ENCODE measurements at places on chromosomes 6 and 20. TPM values are rescaled to one million over a fixed set of nuclear protein-coding genes. Genes with fewer than 3 reads are reported as not detected.

DNA sequence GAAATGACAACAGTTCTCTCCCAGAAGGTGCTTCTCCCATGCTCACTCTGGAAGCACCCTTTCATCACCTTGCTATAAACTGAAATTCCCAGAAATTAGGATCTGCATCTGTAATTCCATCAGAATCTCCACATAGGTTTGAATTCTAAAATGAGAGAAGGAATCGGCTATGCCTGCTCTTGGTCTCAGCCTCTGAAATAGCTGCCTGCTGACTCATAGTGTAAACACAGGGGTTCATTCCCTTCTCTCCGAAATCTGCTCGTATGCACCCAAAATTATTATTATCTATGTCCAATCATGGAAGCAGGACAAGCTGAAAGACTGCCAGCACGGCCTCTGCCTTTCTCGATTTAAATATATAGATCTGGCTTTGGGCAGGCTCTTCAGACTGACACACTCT is 74.6 kb upstream of the TAB2 start:
- H3K27me3 ChIP-seq = no peaks in the 10 kb centered on the region
- H3K4me3 ChIP-seq = no peak overlapping the region
- H3K4me1 ChIP-seq = no peaks in the 10 kb centered on the region
- no peak for DNase-seq
- H3K36me3 ChIP-seq = no peaks in the 10 kb centered on the region

GRCh38 chr20:1396264-1396663 is 3.4 kb upstream of the FKBP1A start:
- no peak overlapping the region for H3K27ac ChIP-seq
- H3K4me1 ChIP-seq = peaks cover 4% of the 10 kb centered on the region
- no peak for DNase-seq
- H3K27me3 ChIP-seq = no peaks in the 10 kb centered on the region
- no peaks in the 10 kb centered on the region for H3K36me3 ChIP-seq
- H3K4me3 ChIP-seq = no peak overlapping the region

DNA sequence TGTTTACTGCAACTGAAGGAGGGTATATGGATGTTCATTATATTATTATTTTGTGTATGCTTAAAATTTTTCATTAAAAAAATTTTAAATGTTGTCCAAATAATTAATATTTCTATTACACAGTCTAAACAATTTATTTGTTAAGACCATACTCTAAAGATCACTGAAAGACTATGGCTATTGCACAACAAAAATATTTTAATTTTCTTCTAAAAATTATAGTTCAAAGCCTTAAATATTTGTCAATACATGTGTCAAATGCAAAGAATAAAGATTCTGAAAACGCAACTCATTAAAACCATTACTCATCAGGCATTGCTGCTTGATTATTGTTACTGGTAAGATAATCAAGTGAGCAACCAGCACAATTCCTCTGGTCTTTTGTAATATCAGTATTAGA is 2.2 kb downstream of the MMS22L start:
- no peaks in the 10 kb centered on the region for H3K27me3 ChIP-seq
- peaks cover 2% of the 10 kb centered on the region for H3K36me3 ChIP-seq
- H3K27ac ChIP-seq = no peak overlapping the region
- H3K4me1 ChIP-seq = peaks cover 4% of the 10 kb centered on the region

GRCh38 chr20:37369846-37370245 is 23.9 kb downstream of the SRC start:
- no peaks in the 10 kb centered on the region for H3K4me1 ChIP-seq
- H3K36me3 ChIP-seq = peaks cover 27% of the 10 kb centered on the region
- no peak overlapping the region for H3K27ac ChIP-seq
- H3K4me3 ChIP-seq = no peak overlapping the region
- H3K27me3 ChIP-seq = no peaks in the 10 kb centered on the region

- no peaks in the 10 kb centered on the region for H3K27me3 ChIP-seq
- no peaks in the 10 kb centered on the region for H3K4me1 ChIP-seq
- no peaks in the 10 kb centered on the region for H3K36me3 ChIP-seq
- H3K4me3 ChIP-seq = no peak overlapping the region
Observed at GRCh38 chr20:10919396-10920140, 245.8 kb upstream of the JAG1 start.

DNA sequence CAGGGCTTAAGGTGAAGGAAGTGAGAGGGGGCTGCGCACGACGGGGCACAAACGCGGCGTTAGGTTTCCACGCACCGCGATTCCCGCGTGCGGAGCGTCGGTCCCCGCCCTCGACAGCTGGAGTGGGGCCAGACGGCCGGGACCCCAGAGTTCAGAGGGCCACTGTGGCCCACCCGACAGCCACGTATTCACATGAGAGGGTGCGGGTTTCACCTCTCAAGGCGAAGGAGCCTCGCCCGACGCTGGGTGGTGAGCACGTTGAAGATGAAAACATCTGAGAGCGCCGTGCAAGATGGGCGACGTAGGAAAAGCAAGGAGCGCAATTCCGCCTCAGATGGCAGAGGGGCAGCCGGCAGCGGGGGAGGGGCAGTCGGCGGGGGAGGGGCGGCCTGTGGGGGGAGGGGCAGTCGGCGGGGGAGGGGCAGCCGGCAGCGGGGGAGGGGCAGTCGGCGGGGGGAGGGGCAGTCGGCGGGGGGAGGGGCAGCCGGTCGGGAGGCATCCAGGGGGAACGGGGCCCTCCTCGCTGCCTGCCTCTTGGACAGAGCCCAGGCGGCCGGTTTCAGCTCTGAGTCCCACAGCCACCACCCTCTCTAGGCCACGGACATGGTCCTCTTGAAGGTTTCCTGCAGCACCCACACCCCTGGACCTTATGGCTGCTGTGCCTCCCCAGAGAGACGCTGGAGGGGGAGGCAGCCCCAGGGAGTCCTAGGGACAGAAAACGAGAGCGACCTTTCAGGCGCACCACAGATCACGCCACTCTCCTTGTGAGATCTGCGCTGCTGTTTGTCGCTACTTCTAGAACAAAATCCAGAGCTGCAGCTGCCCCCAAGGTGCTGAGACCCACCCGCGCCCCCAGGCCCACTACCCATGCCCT is 113.7 kb downstream of the DLL1 start:
- H3K4me3 ChIP-seq = no peak overlapping the region
- H3K27me3 ChIP-seq = no peaks in the 10 kb centered on the region
- H3K36me3 ChIP-seq = no peaks in the 10 kb centered on the region
- no peaks in the 10 kb centered on the region for H3K4me1 ChIP-seq
- DNase-seq = no peak
- no peak overlapping the region for H3K27ac ChIP-seq

- no peaks in the 10 kb centered on the region for H3K27me3 ChIP-seq
- H3K4me1 ChIP-seq = no peaks in the 10 kb centered on the region
- H3K27ac ChIP-seq = no peak overlapping the region
- no peak for DNase-seq
- H3K36me3 ChIP-seq = no peaks in the 10 kb centered on the region
Observed at GRCh38 chr20:7571101-7571500, 369.2 kb downstream of the HAO1 start.

The MDN1 gene
- total RNA-seq = 12.2 TPM

The RBBP8NL gene
- not detected for total RNA-seq

The THBD gene
- 326 TPM for total RNA-seq
